ENCODE measurements at places on chromosomes 12 and 14.

DNA sequence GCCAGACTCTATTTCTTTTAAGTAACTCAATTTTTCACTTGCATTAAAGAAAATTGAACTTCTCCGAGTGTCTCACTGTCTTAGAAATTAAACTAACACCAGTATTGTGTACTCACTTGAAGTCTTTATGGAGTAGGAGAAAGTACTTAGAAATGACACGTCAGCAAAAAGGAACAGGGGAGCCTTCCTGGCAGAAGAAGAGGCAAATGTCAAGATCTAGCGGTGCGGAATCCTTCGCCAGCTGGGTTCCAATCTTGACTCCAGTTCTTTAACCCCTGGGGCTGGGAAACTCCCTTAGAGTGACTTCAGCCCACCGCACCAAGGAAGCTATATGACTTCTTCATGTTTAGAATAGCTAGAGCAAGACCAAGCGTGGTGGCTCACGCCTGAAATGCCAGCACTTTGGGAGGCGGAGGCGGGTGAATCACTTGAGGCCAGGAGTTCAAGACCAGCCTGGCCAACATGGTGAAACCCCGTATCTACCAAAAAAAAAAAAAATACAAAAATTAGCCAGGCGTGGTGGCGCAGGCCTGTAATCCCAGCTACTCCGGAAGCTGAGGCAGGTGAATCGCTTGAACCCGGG is 34.4 kb downstream of the WBP11 start:
- no peak for DNase-seq

DNA sequence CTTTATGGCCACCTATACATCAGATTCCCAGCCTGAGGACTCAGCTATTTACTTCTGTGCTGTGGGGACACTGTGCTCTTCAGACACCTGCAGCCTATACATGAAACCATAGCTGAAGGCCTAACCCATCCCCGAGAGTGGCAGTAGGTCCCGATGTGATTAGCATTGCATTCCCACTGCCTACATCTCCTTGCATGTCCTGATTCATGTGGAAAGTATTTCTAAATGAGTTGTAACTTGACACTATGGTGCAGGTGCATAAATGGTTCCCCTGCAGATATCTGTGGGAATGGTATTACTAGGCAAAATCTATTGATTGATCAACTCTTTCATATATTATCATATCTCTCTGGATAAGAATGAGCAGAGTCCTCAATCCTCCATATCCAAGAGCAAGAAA is 433.5 kb downstream of the DAD1 start:
- no peak for DNase-seq

GRCh38 chr14:34065236-34065635 is 114.4 kb upstream of the EGLN3 start:
- DNase-seq: no peak

DNA sequence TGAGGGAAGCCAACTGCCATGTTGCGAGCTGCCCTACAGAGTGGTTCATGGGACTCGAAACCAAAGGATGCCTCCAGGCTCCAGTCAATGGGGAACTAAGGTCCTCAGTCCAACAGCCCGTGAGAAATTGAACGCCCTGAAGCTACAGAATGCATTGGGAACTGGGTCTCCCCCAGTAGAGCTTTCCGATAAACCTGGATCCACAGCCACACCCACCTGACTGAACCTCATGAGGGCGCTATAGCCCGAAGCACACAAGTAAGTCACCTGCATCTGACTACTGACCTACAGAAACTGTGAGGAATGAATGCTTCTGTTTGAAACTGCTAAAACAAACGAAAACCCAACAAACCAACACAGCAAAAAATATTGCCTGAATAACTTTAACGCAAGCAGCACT is 1297.7 kb downstream of the AACS start:
- DNase-seq: no peak

DNA sequence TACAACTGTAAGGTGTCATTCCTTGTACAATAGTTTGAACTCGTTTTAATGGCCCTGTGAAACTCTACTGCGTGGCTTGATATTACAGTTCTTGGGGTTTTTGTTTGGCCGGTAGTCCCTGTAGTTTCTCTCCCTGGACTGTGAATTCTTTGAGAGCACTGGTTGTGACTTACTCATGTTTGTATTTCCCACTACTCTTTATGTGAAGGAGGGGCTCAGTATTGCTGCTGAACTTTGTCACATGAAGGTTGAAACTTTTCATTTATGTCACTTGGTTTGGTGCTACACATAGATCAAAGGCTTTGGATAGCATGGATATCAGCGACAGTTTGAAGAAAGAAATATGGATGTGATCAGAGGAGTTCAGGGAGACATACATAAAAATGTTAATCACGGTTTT is 1.5 kb upstream of the POU6F1 start:
- DNase-seq: no peak

GRCh38 chr14:91897106-91897701 is 29.9 kb upstream of the TC2N start:
- no peak for DNase-seq

GRCh38 chr12:6570264-6570887 is 2.3 kb upstream of the NOP2 start:
- DNase-seq: no peak

DNA sequence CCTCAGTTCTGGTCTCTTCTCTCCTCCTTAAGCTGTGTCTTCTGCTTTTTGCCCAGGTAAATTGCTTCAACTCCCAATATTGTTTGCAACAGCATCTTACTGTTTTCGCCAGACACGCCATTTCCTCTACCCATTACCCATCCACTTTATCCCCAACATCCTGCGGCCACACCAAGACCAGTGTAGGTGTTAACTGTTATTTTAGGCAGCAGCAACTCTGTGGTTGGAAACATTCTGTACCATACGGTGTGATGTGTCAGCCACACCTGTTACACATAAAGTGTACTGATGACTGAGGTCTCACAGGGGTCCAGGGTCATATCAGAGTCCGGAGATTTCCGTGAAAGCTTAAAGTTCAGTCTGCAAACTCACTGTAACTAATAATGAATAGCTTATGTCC is 21.8 kb upstream of the KLRD1 start:
- DNase-seq: no peak

GRCh38 chr12:92030618-92031017 is 115.0 kb downstream of the BTG1 start:
- DNase-seq: no peak

GRCh38 chr12:57243521-57244311 is 7.3 kb downstream of the STAC3 start:
- DNase-seq: peak; percentile 52

GRCh38 chr14:84247693-84248092 is 1282.3 kb upstream of the FLRT2 start:
- no peak for DNase-seq

- DNase-seq: no peak
Observed at GRCh38 chr14:74671789-74672188, 41.1 kb downstream of the AREL1 start.

DNA sequence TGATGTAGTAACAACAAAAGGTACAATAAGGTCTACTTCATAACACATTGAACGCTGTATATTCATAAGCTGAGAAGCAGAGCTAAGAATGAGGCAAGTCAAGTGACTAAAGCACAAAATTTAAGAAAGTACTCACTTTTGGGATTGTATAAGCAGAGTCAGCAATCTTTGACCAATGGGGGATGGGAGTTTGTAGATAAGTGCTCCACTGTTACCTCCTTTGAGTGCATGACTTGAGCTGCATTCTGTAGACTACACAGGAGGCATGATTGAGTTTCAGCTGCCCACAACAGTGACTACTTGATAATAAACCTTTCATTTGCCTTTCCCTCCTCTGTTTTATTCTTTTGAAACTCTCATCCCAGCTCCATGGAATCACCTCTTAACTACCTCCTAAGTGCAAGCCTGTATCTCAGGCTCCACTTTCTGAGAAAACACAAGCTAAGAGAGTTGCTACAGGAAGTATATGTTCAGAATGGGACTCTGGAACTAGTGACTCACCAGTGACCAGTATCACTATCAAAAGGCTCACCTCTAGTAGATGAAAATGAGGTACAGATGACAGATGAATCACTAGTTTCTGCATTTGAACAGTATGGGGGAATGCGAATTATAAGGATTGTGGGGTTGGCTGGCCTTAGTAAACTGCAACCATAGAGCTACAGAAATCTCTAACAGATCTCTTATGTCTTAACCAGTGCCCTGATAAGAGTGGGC is 49.2 kb downstream of the SLC35F4 start:
- DNase-seq: no peak
